ENCODE measurements at places on chromosomes 1 and 21. TPM values are rescaled to one million over a fixed set of nuclear protein-coding genes. Genes with fewer than 3 reads are reported as not detected.

SLC45A1 gene
- 4.3 TPM for total RNA-seq

FRRS1 gene
- 5.0 TPM for total RNA-seq

LRP8 gene
- 2.1 TPM for total RNA-seq

SLC16A4 gene
- total RNA-seq = 21.7 TPM

SELENBP1 gene
- 27.0 TPM for total RNA-seq

HSD3B2 gene
- total RNA-seq = not detected

TRIM67 gene
- total RNA-seq = not detected

HORMAD1 gene
- not detected for total RNA-seq

KCNJ10 gene
- total RNA-seq = not detected

KLHDC7A gene
- total RNA-seq = not detected

KLF17 gene
- total RNA-seq = not detected

GUCA2B gene
- total RNA-seq = not detected

DAB1 gene
- total RNA-seq = not detected

PRAMEF1 gene
- not detected for total RNA-seq

FALEC gene
- not detected for total RNA-seq

SLC9C2 gene
- not detected for total RNA-seq

B3GALT6 gene
- 31.2 TPM for total RNA-seq

GPR37L1 gene
- total RNA-seq = not detected

LRRN2 gene
- not detected for total RNA-seq

ADGRL2 gene
- 188 TPM for total RNA-seq

GJA4 gene
- total RNA-seq = 0.39 TPM

F3 gene
- 11.8 TPM for total RNA-seq

OR10J4 gene
- not detected for total RNA-seq

OVAAL gene
- total RNA-seq = not detected

LCE3D gene
- total RNA-seq = not detected

PDZK1 gene
- total RNA-seq = 0.72 TPM

CLCA4 gene
- not detected for total RNA-seq

MCOLN3 gene
- not detected for total RNA-seq

CITED4 gene
- 8.4 TPM for total RNA-seq

PADI4 gene
- total RNA-seq = not detected

CCDC185 gene
- not detected for total RNA-seq

TNFAIP8L2 gene
- not detected for total RNA-seq

TCHH gene
- not detected for total RNA-seq

ATF3 gene
- 3.6 TPM for total RNA-seq

PAX7 gene
- not detected for total RNA-seq

PLA2G2F gene
- total RNA-seq = not detected

GPA33 gene
- total RNA-seq = not detected

AADACL4 gene
- not detected for total RNA-seq

Measured in epithelial cell of alveolus of lung (primary cell).